ENCODE measurements at places on chromosomes 4 and X. TPM values are rescaled to one million over a fixed set of nuclear protein-coding genes. Genes with fewer than 3 reads are reported as not detected.

DNA sequence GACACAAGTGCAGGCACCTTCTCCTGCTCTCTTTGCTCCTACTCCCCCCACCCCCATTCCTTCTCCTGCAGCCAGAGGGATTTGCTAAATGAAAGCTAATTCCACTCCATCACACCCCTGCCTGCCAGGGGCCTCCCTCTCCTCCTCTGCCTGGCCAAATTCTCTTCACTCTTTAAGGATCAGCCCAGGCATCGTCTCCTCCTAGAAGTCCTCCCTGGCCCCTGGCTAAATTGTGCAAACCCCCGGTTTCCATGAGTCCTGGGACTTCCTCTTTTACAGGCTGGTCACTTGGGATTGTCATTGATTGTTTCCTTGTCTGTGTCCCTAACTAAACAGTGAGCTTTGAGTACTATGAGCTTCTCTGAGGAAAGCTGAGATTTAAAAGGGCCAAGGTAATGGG is 8.7 kb upstream of the ABLIM2 start:
- no peaks in the 10 kb centered on the region for H3K27me3 ChIP-seq
- no peaks in the 10 kb centered on the region for H3K36me3 ChIP-seq
- DNase-seq, result no peak
- H3K27ac ChIP-seq, result no peak overlapping the region

DNA sequence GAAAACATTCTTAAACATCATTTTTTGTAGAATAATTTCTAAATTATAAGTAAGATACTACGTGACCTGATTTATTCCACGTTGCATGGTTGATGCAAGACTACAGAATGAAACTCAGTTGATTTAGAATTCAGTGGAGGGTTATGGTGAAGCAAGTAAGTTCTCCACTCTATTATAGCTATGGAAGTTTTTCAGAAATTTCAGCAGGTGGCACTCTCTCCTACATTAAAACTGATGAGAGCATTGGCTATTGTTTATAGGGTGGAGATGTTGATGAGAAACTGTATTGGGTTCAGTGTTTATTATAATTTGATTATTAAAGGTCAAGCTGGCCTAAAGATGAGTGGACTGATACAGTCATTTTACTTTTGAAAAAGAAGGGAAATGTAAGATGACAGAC is 88.0 kb downstream of the FNIP2 start:
- peaks cover 27% of the 10 kb centered on the region for H3K36me3 ChIP-seq
- DNase-seq, result no peak
- no peak overlapping the region for H3K27ac ChIP-seq
- no peaks in the 10 kb centered on the region for H3K27me3 ChIP-seq
- H3K4me1 ChIP-seq, result no peaks in the 10 kb centered on the region
- H3K4me3 ChIP-seq, result no peak overlapping the region

GRCh38 chr4:165343353-165344191 is 16.1 kb downstream of the MSMO1 start:
- H3K36me3 ChIP-seq, result peaks cover 41% of the 10 kb centered on the region
- DNase-seq, result no peak
- H3K4me3 ChIP-seq, result no peak overlapping the region
- H3K27ac ChIP-seq, result no peak overlapping the region
- no peaks in the 10 kb centered on the region for H3K27me3 ChIP-seq

DNA sequence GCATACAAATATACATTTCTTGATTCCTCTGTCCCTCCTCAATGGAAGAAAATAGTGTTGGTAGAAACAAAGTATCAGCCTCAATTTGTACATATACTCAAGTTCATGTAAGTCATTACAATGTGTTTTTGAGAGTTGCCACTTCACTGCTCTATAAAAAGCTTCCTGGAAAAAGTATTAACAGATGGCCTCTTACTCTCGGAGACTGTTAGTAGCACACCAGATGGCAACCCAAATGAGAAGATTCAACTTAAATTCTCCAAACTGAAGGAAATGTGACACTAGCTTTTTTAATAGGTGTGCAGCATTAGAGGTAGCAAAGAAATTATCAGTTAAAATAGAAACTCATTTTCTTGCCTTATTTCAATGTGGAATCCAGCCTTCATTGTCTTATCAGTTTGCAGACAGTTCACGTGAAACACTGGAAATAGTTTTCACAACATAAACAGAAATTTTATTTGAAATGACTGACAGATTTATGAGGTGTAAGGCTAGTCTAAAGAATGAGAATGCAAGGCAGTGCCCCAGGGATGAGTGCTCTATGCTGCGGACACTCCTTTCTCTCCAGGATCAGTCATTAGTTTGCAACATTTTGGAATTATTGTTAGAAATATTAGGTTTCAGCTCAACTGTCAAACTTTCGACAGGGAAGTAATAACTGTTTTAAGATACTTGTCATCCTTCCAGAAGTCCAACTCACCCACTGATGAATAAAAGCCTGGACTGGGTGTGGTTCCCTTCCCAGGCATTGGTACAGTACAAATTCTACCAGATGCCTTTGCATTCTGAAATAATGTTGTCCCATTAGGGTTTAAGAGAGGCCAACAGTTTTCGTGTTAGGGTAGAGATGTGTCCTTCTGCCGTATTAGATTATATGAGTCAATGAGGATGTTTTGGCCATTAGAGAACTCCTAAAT is 50.9 kb downstream of the IDS start:
- no peak for DNase-seq
- H3K27me3 ChIP-seq, result no peaks in the 10 kb centered on the region
- H3K4me1 ChIP-seq, result no peaks in the 10 kb centered on the region

The HPF1 gene
- 18.9 TPM for total RNA-seq

The GPAT3 gene
- total RNA-seq, result 8.3 TPM

DNA sequence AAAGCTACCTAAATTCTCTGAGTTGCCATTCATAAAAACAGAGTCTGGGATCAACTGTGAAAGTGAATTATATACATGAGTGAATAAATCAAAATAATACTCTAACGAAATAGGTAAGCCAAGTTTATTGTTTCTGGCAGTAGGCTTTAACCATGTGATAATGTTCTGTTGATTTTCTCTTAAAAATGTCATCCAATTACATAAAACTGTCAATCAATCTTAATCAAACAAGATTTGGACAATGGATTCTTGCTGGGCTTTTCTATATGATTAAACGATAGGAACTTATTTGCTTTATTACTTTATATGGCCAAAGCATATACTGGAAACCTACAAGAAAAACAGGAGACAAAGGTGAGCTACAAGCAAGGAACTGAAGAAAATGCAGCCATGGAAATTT is 148.8 kb downstream of the INPP4B start:
- H3K27me3 ChIP-seq, result no peaks in the 10 kb centered on the region
- DNase-seq, result no peak
- no peak overlapping the region for H3K27ac ChIP-seq
- H3K36me3 ChIP-seq, result no peaks in the 10 kb centered on the region
- H3K4me1 ChIP-seq, result no peaks in the 10 kb centered on the region
- no peak overlapping the region for H3K4me3 ChIP-seq

The HTN3 gene
- not detected for total RNA-seq

DNA sequence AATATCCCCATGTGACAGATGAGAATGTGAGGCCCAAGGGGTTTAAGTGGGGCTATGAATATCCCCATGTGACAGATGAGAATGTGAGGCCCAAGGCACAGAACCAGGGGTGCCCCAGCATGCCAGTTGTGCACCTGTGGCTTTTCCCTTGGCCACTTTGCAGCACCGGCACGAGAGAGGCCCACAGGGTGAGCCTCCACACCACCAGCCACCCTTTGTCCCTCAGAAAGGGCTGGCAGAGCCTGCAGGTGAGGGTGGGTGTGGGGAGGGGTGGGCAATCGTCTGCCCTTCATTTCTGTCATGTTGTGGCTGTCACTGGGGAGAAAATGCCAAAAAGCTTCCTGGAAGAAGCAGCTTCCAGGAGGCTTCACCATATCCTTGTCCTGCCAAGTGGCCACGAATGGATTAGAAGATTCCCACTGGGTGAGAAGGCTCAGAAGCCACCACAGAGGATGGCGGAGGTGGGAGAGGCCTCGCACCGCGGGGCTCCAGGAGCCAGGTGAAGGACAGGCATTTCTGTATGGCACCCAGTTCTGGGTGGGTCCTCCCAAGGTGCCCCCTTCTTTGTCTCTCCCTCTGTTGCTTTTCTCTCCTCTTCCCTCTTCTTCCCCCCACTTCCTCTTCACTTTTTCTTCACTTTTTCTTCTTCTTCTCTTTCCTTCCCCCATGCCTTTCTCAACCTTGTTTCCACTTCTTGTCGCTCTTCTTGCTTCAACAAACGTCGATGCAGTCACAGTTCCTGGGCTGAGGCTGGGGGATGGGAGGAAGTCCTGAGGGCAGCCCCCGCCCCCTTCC is 469 bp upstream of the GPR78 start:
- no peak overlapping the region for H3K4me3 ChIP-seq
- peak; percentile 34 for DNase-seq
- peaks cover 58% of the 10 kb centered on the region for H3K27me3 ChIP-seq
- no peak overlapping the region for H3K27ac ChIP-seq

The CDKL2 gene
- 20.6 TPM for total RNA-seq

The TLR6 gene
- 9.6 TPM for total RNA-seq

- DNase-seq, result no peak
- no peak overlapping the region for H3K27ac ChIP-seq
- H3K36me3 ChIP-seq, result no peaks in the 10 kb centered on the region
- H3K4me1 ChIP-seq, result no peaks in the 10 kb centered on the region
- H3K4me3 ChIP-seq, result no peak overlapping the region
- no peaks in the 10 kb centered on the region for H3K27me3 ChIP-seq
These were observed 14.2 kb upstream of the PABPC4L start for GRCh38 chr4:134215620-134216344.

GRCh38 chr4:169124661-169125060 is 114.6 kb upstream of the CBR4 start:
- no peaks in the 10 kb centered on the region for H3K27me3 ChIP-seq
- peaks cover 46% of the 10 kb centered on the region for H3K36me3 ChIP-seq
- DNase-seq, result no peak
- H3K27ac ChIP-seq, result no peak overlapping the region
- no peak overlapping the region for H3K4me3 ChIP-seq

GRCh38 chr4:98746530-98746929 is 88.1 kb upstream of the TSPAN5 start:
- H3K27me3 ChIP-seq, result no peaks in the 10 kb centered on the region
- no peak overlapping the region for H3K4me3 ChIP-seq
- no peaks in the 10 kb centered on the region for H3K4me1 ChIP-seq
- H3K27ac ChIP-seq, result no peak overlapping the region

DNA sequence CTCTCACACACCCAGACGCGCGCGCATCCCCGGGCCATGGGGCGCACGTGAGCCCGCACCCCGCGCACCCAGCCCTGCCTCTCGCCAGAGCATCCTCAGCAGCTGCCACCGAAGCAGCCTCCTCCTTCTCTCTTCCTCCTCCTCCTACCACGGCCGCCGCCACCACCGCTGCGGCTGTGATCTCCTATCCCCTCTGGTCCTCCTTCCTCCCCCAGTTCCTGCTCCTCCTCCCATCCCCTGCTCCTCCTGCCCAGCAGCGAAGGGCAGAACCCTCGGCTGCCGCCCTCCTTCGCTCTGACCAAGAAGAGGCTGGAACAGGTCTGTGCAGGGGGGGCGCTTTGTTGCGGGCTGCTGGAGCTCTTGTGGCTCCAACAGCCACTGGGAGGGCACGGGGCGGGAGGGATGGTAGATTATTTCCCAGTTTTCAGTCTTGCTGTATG is 148.7 kb upstream of the CHRDL1 start:
- H3K27ac ChIP-seq, result no peak overlapping the region
- no peaks in the 10 kb centered on the region for H3K36me3 ChIP-seq
- DNase-seq, result no peak
- no peaks in the 10 kb centered on the region for H3K27me3 ChIP-seq

The LIMCH1 gene
- total RNA-seq, result 369 TPM

GRCh38 chrX:47226531-47227333 is 6.1 kb upstream of the USP11 start:
- no peak overlapping the region for H3K27ac ChIP-seq
- H3K36me3 ChIP-seq, result peaks cover 52% of the 10 kb centered on the region
- no peaks in the 10 kb centered on the region for H3K4me1 ChIP-seq
- H3K4me3 ChIP-seq, result no peak overlapping the region
- no peaks in the 10 kb centered on the region for H3K27me3 ChIP-seq

The MTM1 gene
- total RNA-seq, result 28.4 TPM

- no peak overlapping the region for H3K27ac ChIP-seq
- H3K4me3 ChIP-seq, result no peak overlapping the region
- no peak for DNase-seq
- H3K27me3 ChIP-seq, result no peaks in the 10 kb centered on the region
- H3K4me1 ChIP-seq, result no peaks in the 10 kb centered on the region
These were observed 1577.7 kb upstream of the TENM3 start for GRCh38 chr4:180665481-180665880.

Measured in upper lobe of right lung (tissue), 1 donor.